ENCODE measurements at places on chromosomes 7 and 10.

- no peak overlapping the region for H3K4me3 ChIP-seq
- no peaks in the 10 kb centered on the region for H3K4me1 ChIP-seq
- H3K27me3 ChIP-seq = no peaks in the 10 kb centered on the region
- H3K36me3 ChIP-seq = no peaks in the 10 kb centered on the region
- no peak for DNase-seq
Measured at GRCh38 chr7:49094866-49095265, 170.5 kb downstream of the CDC14C start.

DNA sequence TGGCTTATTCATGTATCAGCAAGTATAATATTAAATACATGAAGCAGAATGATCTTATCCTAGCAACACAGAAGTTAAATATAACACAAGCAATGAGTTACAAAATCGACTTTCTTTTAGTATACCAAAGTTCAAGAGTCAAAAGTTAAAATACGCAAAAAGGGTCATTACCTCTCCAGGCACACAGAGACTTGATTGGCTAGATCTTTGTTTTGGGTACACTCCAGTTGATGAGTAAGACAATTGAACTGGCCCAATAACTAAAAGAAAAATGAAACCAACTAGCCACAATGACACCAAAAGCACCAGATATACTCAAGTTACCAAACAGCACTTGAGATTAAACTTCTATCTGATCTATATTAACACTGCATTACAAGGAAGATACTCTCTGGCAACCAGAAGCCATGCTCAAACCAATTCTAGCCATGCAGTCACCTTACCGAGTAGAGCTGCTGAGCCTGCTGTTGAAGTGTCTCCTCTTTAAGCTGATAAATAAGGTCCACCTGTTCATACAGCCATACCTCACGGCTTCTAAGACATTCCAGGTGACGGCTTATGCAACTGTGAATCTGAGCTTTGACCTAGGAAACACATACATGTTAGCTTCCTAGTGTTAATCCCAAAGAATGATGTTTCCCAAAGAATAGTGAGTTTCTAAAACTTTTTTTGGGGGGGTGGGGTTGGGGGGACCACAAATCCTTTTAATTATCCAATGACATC, 15.6 kb downstream of the NCOA4 start:
- H3K36me3 ChIP-seq = peaks cover 57% of the 10 kb centered on the region
- no peaks in the 10 kb centered on the region for H3K27me3 ChIP-seq
- H3K4me1 ChIP-seq = peaks cover 19% of the 10 kb centered on the region
- no peak for DNase-seq
- no peak overlapping the region for H3K4me3 ChIP-seq
- no peak overlapping the region for H3K27ac ChIP-seq

DNA sequence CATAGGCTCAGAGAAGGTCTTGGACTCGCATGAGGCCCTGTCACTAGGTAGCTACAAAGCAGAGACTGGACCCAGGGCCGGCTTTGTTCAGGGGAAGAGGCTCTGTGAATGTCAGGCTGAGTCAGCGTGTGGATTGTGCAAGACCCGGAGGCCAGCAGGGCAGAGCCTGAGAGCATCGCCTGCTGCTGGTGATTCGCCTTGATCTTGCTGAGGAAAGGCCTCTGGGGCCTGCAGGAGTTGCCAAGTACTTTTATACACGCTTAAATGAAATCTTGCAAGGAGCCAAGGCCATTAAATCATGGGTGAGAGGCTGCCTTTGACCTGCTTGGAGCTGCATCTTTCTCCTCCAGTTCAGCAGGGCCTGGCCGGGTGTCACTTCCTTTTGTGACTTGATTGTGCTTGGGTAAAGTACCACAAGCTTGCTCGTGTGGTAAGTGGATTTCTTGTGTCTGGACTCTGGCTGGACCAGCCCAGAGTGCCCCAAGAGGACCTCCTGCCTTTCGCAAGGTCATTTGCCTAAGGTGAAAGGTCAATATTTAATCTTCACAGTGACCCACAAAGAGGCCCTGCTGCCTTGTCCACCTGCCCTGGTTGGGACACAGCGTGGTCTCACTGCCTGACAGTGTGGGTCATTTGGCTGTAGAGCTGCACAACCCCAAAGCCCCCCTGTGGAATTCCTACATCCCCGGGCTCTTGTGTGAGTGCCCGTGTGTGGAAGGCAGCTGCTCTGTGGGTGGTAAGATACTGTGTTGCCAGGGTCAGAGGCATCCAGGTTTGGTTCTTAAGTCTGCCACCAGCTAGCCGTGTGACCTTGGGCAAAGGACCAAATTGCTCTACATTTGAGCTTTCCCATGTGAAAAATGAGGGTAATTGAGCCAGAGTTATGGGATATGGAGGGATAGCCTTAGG, 38.6 kb upstream of the SH2D4B start:
- H3K36me3 ChIP-seq = peaks cover 75% of the 10 kb centered on the region
- peak overlapping the region; percentile 64 for H3K4me3 ChIP-seq
- peaks cover 97% of the 10 kb centered on the region for H3K4me1 ChIP-seq
- H3K27ac ChIP-seq = peak overlapping the region; percentile 90
- no peaks in the 10 kb centered on the region for H3K27me3 ChIP-seq
- DNase-seq = peak; percentile 71

- H3K27ac ChIP-seq = no peak overlapping the region
- no peaks in the 10 kb centered on the region for H3K4me1 ChIP-seq
- no peak overlapping the region for H3K4me3 ChIP-seq
- H3K27me3 ChIP-seq = no peaks in the 10 kb centered on the region
- H3K36me3 ChIP-seq = no peaks in the 10 kb centered on the region
Measured at GRCh38 chr10:53127686-53128085, 355.1 kb upstream of the MBL2 start.

DNA sequence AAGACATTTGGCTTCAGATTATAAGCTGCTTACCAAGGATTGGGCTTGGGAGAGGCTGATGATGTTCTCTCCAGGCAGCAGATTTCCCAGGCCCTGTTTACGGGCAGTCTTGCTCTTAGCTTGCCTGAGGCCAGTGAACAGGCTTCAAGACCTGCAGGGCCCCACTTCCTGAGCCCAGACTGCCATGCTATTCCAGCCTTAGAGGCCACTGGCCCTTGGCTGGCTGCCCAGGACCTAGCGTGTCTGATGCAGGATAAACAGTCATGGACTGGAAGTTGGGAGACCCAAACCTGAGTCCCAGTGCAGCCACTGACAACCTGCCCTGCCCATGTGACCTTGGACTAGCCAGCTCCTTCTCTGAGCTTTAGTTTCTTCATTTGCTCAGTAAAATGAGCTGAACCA, 2.9 kb downstream of the PRXL2A start:
- DNase-seq = no peak
- H3K36me3 ChIP-seq = peaks cover 2% of the 10 kb centered on the region
- H3K27ac ChIP-seq = no peak overlapping the region

GRCh38 chr7:41006306-41006995, 696.4 kb downstream of the INHBA start:
- H3K27ac ChIP-seq = no peak overlapping the region
- no peak overlapping the region for H3K4me3 ChIP-seq
- H3K27me3 ChIP-seq = no peaks in the 10 kb centered on the region
- H3K4me1 ChIP-seq = no peaks in the 10 kb centered on the region
- no peak for DNase-seq

- H3K27me3 ChIP-seq = no peaks in the 10 kb centered on the region
- peaks cover 25% of the 10 kb centered on the region for H3K36me3 ChIP-seq
- no peak overlapping the region for H3K4me3 ChIP-seq
Measured at GRCh38 chr10:101650863-101651262, 44.1 kb downstream of the FBXW4 start.

DNA sequence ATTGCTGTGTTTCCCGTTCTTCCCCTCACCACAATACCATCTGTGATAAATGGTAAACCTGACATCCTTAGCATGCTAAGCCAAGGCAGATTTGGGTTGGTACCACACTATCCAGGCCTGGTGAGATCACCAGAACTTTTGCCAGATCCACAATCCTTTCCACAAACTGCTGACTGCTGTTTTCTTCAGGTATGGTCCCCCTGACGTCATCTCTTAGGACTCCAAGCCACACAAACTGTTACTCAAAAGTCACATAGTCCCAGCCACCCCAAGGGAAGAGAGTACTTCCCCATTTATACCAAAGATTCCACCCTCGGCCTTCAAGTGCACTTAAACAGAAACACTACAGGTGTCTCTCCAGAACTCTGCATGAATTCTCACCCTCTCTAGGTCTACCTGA, 34.8 kb downstream of the SLC25A13 start:
- no peak overlapping the region for H3K4me3 ChIP-seq
- H3K27ac ChIP-seq = peak overlapping the region; percentile 3
- H3K4me1 ChIP-seq = peaks cover 34% of the 10 kb centered on the region

GRCh38 chr7:121634356-121634755, 238.2 kb upstream of the FAM3C start:
- no peaks in the 10 kb centered on the region for H3K36me3 ChIP-seq
- H3K4me1 ChIP-seq = no peaks in the 10 kb centered on the region
- H3K27ac ChIP-seq = no peak overlapping the region
- H3K27me3 ChIP-seq = no peaks in the 10 kb centered on the region

- no peaks in the 10 kb centered on the region for H3K36me3 ChIP-seq
- peaks cover 36% of the 10 kb centered on the region for H3K27me3 ChIP-seq
- no peak overlapping the region for H3K27ac ChIP-seq
- no peak for DNase-seq
Measured at GRCh38 chr10:69974551-69975155, 78.0 kb upstream of the MACROH2A2 start.

GRCh38 chr7:82481499-82482097, 38.0 kb upstream of the CACNA2D1 start:
- no peaks in the 10 kb centered on the region for H3K36me3 ChIP-seq
- DNase-seq = no peak
- H3K27ac ChIP-seq = no peak overlapping the region
- no peaks in the 10 kb centered on the region for H3K27me3 ChIP-seq

DNA sequence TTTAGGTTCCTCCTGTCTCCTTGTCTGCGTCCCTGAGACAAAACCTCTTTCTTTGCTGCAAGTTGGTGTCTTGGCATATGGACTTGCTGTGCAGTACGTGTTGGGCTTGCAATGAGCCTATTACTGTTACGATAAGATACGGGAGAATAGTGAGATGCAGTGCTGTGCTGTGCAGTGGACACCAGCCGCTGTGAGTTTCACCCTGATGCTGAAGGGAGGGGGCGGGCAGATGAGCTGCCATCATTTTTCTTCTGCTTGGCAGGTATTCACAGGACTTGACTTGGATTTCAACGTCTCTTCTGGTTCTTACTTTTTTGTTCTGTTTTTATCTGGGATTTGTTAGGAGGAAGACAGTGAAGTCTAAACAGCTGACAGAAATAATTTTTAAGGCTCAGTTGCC, 257.1 kb upstream of the PITRM1 start:
- no peak overlapping the region for H3K27ac ChIP-seq
- DNase-seq = no peak
- no peak overlapping the region for H3K4me3 ChIP-seq
- peaks cover 12% of the 10 kb centered on the region for H3K4me1 ChIP-seq
- peaks cover 5% of the 10 kb centered on the region for H3K27me3 ChIP-seq

DNA sequence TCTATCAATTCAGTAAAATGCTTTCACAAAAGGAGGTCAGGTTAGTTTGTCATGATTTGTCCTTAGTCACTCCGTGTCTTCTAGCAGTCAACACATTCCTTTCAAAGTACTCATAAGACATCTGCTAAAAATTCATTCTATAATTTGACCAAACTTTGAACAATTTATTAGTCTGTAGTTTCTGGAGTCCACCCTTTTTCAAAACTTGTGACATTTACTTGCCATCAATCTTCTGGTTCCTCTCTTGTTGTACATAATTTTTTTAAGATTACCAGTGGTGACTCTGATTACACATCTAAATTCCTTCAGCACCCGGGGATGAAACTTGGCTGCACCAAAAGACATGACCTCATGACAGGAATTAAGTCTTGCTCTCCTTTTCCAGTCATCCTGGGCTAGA, 130.1 kb downstream of the NEBL start:
- no peaks in the 10 kb centered on the region for H3K36me3 ChIP-seq
- DNase-seq = no peak
- H3K27me3 ChIP-seq = no peaks in the 10 kb centered on the region
- no peaks in the 10 kb centered on the region for H3K4me1 ChIP-seq

DNA sequence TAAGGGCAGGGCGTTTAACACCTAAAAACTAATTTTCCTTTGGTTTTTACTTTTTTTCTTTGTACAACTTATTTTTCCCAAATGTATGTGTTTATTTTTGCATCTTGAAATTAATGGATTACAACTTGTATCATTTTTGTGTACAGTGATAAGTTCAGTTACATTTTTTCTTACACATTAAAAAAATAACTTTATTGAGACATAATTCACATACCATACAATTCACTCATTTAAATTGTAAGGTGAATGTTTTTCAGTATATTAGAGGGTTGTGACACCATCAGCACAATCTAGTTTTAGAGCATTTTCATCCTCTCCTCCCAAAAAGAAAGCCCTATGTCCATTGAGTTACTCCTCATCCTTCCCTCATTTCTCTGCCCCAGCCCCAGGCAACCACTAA, 11.6 kb downstream of the OGDH start:
- no peak for DNase-seq
- H3K4me3 ChIP-seq = peak overlapping the region; percentile 16
- peaks cover 39% of the 10 kb centered on the region for H3K36me3 ChIP-seq

GRCh38 chr7:150363872-150364271, 4.8 kb upstream of the REPIN1 start:
- H3K4me3 ChIP-seq = no peak overlapping the region
- H3K27ac ChIP-seq = no peak overlapping the region
- no peak for DNase-seq
- H3K27me3 ChIP-seq = peaks cover 4% of the 10 kb centered on the region

DNA sequence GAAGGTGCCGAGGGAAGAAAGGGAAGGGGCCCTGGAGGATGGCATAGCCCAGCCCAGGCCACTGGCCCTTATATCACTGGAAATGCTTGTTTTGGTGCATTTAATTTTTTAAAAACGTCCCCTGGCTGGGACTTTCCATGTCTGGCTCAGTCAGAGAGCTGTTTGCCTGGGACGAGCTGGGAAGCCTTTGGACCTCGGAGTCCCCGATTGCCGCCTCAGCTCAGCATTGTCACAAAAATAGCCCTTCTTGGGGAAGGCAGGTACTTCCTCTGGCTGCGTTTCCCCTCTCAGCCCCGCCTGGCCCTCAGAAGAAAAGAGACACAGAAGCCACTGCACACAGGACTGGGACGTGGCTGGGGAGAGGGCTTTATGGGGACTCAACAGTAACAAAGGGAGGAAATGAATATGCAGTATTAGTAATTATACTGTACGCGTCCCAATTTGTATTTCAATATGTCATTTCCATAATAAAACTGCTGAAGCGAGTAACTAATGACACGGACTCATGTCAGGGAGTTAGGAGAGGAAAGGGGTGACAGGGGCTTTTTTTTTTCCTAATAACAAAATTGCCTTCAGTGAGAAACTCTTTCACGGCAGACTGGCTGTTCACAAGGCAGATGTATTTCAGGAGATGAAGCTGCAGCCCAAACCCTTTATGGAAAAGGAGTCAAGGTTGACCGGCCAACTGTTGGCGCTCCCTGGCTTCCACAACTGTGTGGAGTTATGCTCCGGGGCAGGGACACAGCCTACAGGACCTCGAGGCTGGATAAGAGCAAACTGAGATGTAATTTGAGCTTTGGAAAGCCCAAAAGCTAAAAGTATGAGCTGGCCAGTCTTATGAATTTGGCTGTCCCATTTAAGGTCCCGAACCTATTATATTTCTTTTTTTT, 31.0 kb upstream of the MXI1 start:
- no peaks in the 10 kb centered on the region for H3K36me3 ChIP-seq
- H3K27me3 ChIP-seq = peaks cover 47% of the 10 kb centered on the region
- no peak for DNase-seq
- peaks cover 7% of the 10 kb centered on the region for H3K4me1 ChIP-seq

Data from activated CD8-positive, alpha-beta T cell treated with anti-CD3 and anti-CD28 coated beads, Interleukin-2, amount 10 ng/mL, durations not matched to agents 7 days and 5 days (primary cell).